A549 (cell line): ENCODE measurements at places on chromosomes 6 and 20.
A peak's percentile ranks its signal among the peaks of the same experiment; 100 is the strongest.

- no peak for DNase-seq
These were observed 168.9 kb downstream of the ZMYND8 start for GRCh38 chr20:47187450-47188195.

- DNase-seq, result no peak
These were observed 1.6 kb downstream of the INSM1 start for GRCh38 chr20:20369250-20370093.

DNA sequence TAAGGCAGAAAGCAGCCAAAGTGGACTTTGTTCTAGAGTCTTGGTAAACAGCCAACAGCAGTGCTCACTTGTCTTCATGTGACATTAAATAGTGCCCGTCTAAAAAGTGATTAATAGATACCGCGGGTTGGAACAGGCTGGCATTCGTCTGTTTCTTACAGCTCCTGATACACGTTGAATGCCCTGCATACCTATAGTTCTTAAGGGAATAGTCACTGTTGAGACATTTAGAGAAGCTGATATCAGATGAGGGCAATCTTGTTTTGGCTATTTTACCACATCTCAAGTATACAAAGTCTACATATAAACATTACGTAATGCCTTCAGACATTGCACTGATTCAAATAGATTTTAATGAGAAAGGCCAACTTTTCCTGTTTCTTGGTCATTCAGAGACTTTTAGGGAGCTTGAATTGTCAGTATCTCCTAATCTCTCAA is 374.9 kb upstream of the FLRT3 start:
- peak; percentile 90 for DNase-seq

- DNase-seq, result no peak
These were observed 97.3 kb downstream of the CDKAL1 start for GRCh38 chr6:20631549-20631924.

DNA sequence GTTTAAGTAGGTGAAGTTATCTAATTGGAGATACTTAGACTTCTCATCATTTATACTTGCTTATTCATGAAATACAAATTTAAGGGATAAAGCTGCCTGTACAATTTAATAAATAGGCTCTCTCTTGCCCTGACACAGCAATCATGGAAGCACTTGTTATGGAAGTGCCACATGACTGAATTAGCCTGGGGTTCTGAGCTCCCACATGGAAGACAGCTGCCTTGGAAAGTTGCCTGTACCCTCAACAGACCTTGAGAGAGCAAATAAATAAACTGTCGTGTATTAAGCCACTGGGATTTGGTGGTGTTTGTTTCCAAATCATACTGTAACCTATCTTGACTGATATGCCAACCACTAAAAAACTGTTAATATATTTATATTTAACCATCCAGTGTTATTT is 87.0 kb upstream of the RSPO3 start:
- no peak for DNase-seq

GRCh38 chr6:147195510-147195909 is 8.7 kb upstream of the STXBP5 start:
- DNase-seq, result no peak

GRCh38 chr6:170007468-170008293 is 256.3 kb downstream of the ERMARD start:
- no peak for DNase-seq

- no peak for DNase-seq
These were observed 41.9 kb upstream of the PRSS16 start for GRCh38 chr6:27205375-27206278.

DNA sequence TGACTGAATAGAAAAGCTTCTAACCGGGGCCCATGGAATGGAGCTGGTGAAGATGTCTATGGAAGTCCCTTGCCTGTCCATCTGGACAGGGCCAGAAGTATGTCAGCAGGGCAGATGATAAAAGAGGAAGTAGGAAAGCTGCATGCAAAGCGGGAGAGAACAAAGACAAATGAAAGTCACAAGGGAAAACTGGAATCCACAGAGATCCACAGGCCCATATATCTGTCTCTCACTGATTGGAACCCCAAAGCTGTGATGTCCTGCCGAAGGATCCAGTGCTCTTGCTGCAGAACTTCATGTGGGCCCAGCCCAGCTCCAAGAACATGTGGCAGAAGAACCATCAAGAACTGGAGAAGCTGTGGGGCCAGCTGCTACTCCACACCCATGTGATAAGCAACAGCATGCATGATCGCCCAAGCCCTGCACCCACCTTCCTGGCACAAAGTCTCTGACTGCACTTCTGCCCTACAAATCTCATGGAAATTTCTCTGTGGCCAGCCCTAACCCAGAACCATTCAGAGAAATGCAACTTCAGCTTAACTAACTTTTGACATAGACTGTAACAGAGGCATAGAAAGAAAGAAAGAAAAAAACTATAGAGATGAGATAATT is 716.0 kb downstream of the KIF16B start:
- DNase-seq, result no peak

DNA sequence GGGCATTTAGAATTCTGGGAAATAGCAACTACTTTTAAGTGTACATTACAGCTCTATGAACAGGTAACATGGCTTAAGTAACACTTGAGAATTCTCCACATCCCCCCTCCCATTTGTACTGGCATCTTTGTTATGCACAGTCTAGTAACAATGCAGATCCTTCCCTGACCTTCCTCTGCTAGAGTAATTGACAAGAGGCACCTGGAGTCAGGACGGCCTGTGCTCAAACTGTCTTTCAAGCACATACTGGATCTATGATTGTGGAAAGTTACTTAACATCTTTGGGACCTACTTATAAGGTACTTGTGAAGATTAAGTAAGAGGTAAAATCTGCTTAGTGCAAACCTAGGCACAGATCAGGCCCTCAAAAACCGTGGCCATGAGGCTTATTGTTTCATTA is 21.9 kb upstream of the GSTA3 start:
- DNase-seq, result no peak

DNA sequence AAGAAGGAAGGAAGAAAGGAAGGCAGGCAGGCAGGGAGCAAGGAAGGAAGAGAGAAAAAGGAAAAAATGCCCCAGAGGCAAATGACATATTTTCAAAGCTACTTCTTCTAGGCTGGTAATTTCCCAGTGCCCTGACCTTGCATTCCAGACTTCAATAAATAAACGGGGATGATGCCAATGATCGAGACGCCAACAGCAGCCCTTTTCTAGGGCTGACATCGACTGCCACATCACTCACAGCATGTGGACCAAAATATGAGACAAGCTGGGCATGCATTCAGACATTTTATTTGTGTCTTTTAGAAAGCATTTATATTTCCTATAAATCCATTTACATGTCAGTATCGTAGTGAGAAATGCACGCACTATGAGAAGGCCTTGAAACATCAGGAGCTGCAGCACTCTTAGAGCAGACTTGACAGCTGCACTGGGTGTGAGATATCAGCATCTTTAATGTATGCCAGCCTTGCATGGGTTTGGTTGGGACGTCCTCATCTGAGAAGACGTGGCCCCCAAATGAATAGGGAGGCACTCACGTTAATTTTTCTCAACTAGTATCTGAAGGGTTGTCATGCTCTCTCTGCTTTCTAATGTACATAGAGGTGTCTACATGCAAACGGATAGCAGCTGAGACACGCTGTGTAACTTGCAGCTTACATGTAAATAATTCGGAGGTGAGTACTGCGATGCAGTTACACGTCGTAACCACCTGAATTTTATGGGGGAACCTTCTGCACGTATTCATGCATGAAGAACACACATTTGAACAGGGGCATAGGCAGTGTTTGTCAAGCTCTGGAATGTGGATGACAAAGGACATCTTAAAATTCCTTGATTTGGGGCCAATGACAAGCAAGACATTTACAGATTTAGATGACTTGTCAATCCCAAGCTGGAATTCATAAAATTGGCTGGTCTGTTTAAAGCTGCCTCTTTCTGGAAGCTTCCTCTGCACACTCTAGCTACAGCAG is 149.1 kb upstream of the AGPAT4 start:
- peak; percentile 25 for DNase-seq

- DNase-seq, result no peak
These were observed 166.2 kb downstream of the EPM2A start for GRCh38 chr6:145569140-145569539.

- no peak for DNase-seq
These were observed 55.3 kb downstream of the CTCFL start for GRCh38 chr20:57469418-57470211.

- no peak for DNase-seq
These were observed 28.3 kb downstream of the RNASET2 start for GRCh38 chr6:166927935-166928643.

DNA sequence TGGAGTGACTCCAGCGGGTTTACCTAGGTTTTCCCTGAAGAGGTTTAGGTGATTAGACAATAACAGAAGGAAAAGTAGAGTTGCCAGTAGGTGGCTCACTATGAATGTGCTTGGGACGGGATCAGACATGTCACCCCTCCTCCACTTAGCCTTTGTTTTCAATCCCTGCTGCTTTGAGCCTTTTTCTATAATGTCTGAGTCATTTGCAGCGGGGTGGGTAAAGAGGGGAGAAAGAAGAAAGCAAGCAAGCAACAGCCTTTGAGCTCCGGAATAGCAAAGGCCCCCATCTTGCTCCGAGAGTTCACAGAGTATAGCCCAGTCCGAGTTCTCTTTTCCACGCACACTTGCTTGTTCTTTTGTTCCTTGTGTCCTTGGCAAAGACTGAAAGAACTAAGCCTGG is 129.1 kb downstream of the PACRG start:
- peak; percentile 43 for DNase-seq

- no peak for DNase-seq
These were observed 176.4 kb downstream of the ADGB start for GRCh38 chr6:146775220-146775619.

DNA sequence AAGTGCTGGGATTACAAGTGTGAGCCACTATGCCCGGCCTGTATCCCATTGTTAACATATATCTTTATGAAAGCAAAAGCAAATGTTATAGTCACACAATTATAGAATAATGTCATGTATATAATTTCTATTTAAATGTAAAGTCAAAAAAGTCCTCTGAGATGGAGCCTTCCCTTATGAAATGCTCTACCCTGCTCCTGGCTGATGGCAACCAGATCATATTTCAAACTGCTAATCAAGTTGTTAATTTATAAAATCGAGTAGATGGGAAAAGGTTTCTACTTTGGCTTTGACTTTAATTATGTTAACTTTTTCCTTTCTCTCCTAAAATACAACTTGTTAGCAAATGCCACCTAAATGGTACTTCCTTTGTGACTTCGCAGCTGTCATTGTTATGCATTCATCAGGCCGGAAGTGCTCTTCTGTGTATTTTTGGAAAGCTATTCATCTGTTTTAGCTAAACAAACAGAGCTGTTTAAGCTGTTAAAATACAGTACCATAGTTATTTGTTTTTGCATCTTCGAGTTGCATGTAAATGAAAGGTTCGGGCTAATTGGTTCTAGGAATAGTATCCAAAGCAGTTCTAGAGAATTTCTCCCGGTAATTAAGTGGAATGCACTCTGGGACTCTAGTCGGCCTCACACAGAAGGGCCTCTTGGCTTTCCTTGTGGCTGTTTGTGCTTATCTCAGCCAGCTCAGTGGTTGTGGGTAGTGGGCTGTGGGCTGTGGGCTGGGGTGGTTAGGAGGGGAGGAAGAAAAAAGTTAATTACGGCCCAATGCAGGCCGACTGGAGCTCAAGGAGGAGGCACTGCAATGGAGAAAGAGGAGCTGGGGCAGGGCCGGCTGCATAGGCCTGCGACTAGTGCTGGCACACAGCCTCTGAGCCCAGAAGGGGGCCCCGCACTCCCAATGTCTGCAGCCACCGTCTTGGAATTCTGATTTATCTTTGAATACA is 34.8 kb downstream of the SLC35D3 start:
- DNase-seq, result no peak

DNA sequence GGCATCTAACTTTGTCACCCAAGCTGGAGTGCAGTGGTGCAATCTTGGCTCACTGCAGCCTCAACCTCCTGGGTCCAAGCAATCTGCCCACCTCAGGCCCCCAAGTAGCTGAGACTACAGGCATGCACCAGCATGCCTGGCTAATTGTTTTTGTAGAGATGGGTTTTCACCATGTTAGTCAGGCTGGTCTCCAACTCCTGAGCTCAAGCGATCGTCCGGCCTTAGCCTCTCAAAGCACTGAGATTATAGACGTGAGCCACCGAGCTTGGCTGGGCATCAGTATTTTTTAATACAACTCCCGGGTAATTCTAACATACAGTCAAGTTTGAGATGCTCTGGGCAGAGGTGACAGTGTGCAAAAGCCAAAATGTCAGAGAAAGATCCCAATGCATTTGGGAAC is 73.5 kb downstream of the NFATC2 start:
- DNase-seq, result no peak

- no peak for DNase-seq
These were observed 328.3 kb upstream of the CITED2 start for GRCh38 chr6:139702706-139703105.

- no peak for DNase-seq
These were observed 265.9 kb downstream of the DLL1 start for GRCh38 chr6:170024940-170025339.

GRCh38 chr6:111774346-111774703 is 98.9 kb downstream of the FYN start:
- no peak for DNase-seq
